NCI-H446 treated with DMSO at 0.1 percent for 48 hours (cell line): ENCODE measurements at places on chromosomes 13 and 19.

- peak; percentile 52 for DNase-seq
Observed at GRCh38 chr19:18390065-18390907, 4.3 kb downstream of the GDF15 start.

DNA sequence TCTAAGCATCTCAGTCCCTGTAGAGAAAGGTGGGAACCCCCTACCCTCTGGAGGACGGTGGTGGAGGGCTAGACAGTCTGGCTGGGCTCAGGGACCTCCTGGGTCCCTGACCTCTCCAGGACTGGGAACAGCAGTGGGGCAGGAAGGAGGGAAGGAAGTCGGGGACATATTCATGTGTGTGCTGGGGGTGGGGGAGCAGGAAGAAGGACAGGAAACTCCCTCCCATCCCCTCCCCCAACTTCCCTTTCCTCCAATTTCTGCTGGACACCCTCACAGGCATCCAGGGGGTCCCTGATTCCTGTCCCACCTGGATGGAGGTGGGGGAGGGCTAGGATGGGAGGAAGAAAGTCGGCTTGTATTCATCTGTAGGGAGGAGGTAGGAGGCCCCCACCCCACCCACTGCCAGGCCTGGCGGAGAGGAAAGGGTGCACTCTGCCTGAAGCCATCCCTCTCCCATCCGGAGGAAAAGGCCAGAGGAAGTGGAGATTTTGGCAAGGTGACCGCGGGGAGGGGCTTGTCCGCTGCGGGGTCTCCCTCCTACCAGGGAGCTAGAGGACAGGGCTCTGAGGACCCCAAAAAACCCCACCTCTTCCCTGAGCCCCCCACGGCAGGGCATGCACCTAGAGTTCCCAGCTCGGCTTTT, 2.3 kb downstream of the NOVA2 start:
- DNase-seq, result no peak

GRCh38 chr19:46697204-46697960, 19.5 kb downstream of the PRKD2 start:
- no peak for DNase-seq

DNA sequence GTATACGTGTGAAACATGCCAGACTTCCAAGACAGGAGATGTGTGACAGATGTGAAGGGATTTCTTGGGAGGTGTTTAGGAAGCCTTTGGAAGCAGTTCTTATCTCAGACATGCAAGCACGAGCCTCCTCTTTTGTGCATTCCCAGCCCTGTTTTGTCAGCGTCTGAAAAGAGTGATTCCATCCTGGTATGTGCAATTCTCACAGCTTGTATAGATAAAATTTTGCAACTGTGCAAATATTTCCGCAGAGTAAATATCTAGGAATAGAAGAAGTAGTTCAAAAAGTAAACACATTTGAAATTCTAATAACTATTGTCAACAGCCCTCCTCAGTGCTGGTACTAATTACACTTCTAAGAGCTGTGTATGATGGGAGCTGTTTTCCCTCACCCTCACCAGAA, 72.3 kb upstream of the C1QTNF9B start:
- DNase-seq, result no peak

DNA sequence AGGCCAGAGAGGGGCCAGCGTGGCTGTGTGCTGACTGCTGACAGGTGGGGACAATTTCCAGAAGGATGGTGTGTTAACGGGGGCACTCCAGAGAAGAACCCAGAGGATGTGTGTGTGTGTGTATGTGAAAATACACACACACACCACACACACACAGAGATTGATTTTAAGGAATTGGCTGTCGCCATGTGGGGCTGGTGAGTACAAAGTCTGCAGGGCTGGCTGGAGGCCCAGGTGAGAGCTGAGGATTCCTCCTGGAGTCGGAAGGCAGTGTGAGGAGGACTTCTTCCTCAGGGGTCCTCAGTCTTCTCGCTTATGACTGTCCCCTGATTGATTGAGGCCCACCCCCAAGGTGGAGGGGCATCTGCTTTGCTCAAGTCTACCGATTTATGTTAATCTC, 7.6 kb upstream of the GJB6 start:
- DNase-seq, result no peak

DNA sequence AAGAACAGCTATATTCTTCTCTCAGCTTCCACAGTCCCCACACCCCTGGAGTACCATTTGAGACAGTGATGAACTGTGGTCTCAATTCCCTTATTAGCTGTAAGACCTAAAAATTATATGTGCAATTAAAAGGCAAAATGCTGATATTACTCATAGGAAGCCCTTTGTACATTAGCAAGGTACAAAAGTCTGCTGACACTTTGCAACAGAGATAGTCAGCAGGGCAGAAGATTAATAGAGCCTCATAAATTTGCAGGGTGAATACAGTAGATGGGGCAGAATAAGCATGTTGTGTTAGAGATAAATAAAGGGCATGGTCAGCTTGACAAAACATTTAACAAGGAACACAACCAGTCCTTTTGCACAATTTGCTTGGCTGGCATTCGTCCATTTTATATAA, 210.0 kb upstream of the OBI1 start:
- no peak for DNase-seq

DNA sequence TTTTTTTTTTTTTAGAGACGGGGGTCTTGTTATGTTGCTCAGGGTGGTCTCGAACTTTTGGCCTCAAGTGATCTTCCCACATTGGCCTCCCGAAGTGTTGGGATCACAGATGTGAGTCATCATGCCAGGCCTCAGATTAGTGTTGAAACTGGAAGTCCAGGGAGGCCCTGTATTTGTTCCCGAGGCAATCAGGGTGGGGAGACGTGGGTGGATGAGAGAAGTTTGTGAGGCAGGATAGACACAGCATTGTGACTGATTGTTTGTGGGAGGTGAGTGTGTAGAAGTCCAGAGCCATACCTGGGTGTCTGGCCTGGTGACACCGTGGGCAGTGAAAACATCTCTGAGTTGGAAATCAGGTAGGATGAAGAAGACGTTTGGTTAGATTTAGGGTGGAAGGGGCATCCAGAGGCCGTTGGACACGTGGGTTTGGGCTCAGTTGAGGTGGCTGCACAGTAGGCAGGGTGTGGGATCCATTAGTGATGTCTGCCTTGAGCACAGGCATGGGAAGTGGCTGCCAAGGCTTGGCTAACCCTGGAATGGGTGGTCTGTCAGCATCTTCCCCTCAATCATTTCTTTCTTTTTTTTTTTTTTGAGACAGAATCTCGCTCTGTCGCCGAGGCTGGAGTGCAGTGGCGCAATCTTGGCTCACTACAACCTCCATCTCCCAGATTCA, 12.4 kb downstream of the RTN2 start:
- DNase-seq, result no peak

- DNase-seq, result no peak
Observed at GRCh38 chr13:99075268-99076191, 97.7 kb upstream of the DOCK9 start.

- no peak for DNase-seq
Observed at GRCh38 chr19:31313291-31314030, 35.8 kb downstream of the TSHZ3 start.

DNA sequence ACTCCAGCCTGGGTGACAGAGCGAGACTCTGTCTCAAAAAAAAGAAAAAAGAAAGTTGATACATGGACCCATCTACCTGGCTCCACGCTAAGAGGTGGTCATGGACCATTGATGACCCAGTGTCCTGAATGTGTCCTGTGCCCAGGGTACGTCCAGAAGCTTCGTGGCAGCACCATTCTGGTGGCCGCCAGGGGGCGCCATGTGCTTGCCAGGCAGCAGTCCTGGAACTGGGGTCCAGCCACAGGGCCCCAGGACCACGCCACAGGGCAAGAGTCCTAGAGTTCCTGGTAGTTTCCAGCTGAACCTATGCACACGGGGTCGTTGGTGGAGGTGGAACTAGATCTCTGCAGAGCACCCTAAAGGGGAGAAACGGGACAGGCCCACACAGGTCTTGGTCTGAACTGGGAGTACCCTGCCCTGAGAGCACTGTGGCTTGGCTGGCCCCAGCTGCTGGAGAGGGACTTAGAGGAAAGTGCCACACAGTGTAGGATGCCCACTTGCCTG, 19.9 kb upstream of the FBXO27 start:
- DNase-seq, result no peak

- no peak for DNase-seq
Observed at GRCh38 chr13:113500530-113501265, 10.2 kb upstream of the DCUN1D2 start.

- no peak for DNase-seq
Observed at GRCh38 chr19:16315825-16316505, 8.7 kb upstream of the KLF2 start.

DNA sequence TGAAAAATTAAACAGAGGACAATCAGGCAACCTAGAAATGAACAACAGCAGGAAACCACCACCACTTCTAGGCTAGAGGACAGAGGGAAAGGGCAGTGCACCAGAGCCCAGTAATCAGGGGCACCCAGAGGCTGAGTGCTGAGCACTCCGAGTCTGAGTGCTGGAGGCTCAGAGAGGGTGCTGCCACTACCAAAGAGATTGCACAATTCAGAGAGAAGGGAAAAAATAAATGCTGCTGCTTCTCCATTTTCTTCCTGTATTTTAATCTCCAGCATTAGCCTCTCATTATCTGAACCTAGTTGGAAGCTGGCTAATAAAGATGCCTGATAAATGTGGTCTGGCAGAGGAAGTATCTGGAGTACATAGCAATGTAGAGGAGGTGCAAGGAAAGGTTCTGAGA, 11.8 kb upstream of the ZNF175 start:
- DNase-seq, result no peak

GRCh38 chr13:34862311-34862710, 79.8 kb upstream of the NBEA start:
- no peak for DNase-seq

- no peak for DNase-seq
Observed at GRCh38 chr13:103517768-103518102, 451.5 kb upstream of the SLC10A2 start.

GRCh38 chr13:37729876-37730275, 131.3 kb upstream of the POSTN start:
- no peak for DNase-seq

DNA sequence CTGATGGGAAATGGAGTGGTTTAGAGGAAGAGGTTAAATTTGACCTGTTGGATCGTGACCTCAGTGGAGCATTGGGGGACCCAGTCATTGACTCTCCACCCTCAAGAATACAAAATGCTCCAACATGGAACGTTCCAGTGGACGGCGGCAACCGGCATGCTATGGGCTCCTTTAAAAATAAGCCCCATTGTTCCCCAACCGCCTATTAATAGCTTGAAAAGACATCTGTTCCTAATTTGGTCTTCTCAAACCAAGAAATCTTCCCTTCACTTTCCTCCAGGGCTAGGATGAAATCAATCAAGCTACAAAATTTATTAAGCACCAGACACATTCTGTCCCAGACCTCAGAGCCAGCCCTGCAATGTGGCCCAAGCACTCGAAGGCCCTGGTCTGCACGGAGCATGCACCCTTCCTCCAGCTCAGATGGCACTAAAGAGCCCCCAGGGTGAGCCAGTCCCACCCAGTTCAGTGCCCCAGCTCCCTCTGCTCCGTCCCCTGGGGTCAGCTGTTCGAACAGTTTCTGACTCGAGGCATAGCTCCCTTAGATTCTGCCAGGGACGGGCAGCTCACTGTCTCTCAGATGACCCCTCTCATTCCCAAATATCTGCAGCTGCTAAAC, 22.5 kb upstream of the VSTM2B start:
- DNase-seq, result no peak

DNA sequence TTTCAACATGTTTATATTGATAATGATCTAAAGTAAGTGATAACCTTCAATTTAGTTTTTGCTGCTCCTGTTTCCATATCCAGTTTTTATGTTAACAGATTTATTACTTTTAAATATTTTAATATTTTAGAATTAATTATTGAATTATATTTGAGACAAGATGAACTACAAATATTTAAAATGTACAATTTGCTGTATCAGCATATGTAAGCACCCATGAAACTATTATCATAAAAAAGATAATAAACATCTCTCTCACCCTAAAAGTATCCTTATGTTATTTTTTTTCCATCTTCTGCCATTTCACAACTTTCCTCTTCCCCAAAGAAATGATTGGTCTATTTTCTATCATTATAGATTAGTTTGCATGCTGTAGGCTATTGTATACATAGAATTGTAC, 1426.6 kb upstream of the PRR20A start:
- no peak for DNase-seq

- DNase-seq, result no peak
Observed at GRCh38 chr13:40351537-40352379, 314.7 kb downstream of the FOXO1 start.

DNA sequence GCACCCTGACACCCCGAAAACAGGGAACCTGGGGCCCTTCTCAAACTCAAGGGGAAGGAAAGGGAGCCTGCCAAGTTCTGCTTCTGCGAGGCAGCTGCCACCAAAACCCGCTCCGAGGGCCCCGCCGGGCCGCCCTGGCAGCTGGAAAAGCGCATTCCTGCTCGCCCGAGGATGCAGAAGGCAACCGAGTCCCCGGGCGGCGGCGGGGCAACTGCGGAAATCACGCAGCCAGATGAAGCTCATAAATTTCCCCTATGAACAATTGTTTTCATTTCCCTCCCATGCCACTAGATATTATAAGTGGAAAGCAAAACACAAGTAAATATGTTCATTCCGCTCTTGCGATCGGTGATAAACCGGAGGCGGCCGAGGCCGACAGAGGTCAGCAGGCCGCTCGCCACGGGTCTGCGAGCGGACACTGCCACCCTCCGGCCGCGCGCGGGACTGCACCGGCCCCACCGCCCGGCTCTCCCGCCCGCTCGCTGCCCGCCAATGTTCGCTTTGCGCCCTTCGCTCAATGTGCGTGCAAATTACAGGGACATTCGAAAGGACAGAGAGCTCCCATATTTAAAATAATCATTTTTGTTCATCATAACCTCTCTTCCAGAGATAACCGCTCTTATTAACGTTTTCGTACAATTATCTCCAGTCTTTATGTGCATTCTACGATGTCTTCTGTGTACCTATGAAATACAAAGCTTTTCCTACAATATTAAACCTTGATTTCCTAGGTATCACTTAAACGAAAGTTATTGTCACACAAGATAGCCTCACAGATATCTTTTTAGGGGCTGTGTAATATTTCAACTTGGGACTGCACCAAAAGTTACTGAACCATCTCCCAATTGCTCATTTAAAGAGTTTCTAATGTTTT, 120.8 kb upstream of the ZNF507 start:
- DNase-seq, result no peak

- DNase-seq, result no peak
Observed at GRCh38 chr19:35986664-35987570, 8.1 kb upstream of the SDHAF1 start.

DNA sequence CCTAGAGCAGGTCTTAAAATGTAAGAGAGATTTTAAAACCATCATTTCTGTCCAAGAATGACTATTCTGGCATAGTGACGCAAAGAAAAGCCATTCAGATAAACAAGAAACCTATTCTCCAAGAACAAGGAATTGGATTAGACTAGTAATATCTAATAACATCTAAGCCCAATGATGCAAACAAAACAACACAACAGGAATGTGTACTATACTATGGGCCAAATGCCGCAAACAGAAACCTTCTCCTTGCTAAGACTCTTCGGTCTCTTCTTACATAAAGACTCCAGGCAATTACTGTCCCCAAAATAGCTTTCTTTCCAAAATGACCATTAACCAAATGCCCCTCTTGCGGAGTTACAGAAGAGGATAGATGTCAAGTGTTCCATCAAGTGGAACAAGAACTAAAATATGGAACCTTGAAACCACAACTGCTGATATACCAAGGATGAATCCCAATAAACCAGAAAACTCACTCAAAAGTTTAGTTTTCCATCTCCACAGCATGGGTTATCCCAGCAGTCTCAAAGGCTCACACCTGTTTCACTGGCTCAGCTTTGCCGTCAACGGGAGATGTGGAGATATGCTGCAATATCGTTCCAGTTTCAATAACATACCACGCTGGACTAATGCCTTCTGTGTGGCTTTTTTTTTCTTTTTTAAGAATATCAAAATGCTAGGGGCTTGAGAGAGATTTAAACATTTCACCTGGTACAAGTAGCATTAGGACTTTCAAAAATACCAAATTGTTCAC, 76.2 kb downstream of the FOXO1 start:
- no peak for DNase-seq

GRCh38 chr13:29884671-29885430, 34.4 kb upstream of the UBL3 start:
- DNase-seq, result no peak
